GM23248 (cell line): ENCODE measurements at places on chromosomes 1 and 21. TPM values are rescaled to one million over a fixed set of nuclear protein-coding genes. Genes with fewer than 3 reads are reported as not detected.
A peak's percentile ranks its signal among the peaks of the same experiment; 100 is the strongest.

DNA sequence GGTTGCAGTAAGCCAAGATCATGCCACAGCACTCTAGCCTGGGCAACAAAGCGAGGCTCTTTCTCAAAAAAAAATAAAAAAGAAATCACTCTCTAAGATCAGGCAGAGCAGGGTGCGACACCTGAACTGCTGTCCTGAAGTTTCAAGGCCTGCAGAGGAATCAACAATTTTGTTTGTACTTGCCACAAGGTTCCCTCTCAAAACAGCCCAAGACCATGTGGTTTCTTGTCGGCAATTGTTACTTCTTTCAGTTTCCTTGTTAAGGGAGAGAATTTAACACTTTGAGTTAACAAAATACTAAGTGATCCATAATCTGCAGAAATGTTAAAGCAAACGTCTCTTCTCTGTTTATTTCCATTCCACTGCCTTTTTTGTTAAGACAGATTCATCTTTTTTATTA lies 36.5 kb downstream of the MACO1 start:
- no peak for DNase-seq
- no peaks in the 10 kb centered on the region for H3K36me3 ChIP-seq
- peaks cover 20% of the 10 kb centered on the region for H3K4me1 ChIP-seq

DNA sequence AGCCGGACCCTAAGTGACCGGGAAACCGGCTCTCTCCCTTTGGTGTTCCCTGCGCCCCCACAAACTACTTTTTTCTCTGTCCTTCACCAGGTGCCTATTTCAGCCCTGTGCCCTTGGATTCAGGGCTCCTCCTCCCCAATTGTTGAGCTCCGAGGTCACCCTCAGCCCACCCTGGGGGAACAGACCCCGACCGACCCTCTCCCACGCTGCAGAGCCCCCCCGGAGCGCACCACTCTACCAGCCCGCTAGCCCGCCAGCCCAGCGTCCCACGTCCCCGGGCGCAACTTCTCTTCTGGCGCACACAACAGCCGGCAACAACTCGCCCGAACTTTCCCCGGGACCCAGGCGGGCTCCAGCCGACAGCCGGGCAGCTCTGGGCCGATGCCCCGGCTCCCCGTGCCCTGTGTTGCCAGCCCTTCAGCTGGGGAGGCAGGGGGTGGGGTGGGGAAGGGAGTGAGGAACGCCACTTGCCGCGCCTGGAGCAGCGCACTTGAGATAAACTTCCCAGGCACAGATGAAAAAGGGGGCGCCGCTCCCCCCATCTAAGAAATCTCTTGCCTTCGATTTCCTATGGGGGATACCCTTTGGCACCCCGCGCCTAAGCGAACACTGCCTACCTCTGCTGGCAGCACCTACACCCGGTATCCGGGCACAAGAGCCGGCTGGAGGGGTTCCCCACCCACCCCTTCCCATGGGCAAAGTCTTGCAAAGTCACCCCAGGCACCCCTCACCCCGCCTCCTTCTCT lies 997 bp downstream of the CASZ1 start:
- no peaks in the 10 kb centered on the region for H3K36me3 ChIP-seq
- H3K27me3 ChIP-seq, result peaks cover 53% of the 10 kb centered on the region
- H3K27ac ChIP-seq, result no peak overlapping the region
- peak; percentile 42 for DNase-seq

RRP1 gene
- total RNA-seq, result 22.3 and 25.2 TPM in 2 replicates

FCAMR gene
- not detected in 2 replicates for total RNA-seq
